RWPE2 (cell line): ENCODE measurements at places on chromosomes 2 and 18.

GRCh38 chr18:44539926-44540325, 140.8 kb upstream of the SETBP1 start:
- DNase-seq, result no peak

- DNase-seq, result no peak
These were observed 106.1 kb downstream of the DSEL start for GRCh38 chr18:67410075-67411070.

GRCh38 chr2:6109831-6110230, 417.6 kb downstream of the SOX11 start:
- no peak for DNase-seq

DNA sequence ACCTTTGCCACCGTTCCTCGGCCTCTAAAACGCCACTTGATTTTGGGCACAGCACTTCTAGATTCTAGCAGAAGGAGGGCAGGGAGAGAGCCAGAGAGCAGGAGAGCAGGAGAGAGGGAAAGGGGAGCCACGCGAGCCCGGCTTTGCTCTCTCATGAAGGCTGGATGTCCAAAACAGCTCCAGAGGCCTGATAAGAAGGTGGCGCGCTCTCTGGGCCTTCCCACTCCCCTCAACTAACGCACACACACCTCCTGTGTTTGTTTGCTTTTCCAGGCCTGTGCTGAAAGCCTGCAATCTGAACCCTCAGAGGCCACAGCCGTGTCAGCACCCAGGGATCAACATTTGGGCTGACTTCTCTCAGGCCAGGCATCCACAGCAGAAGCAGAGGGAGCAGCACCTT, 184.8 kb upstream of the SOX11 start:
- DNase-seq, result no peak

GRCh38 chr2:112793449-112793978, 9.2 kb upstream of the IL1A start:
- no peak for DNase-seq

DNA sequence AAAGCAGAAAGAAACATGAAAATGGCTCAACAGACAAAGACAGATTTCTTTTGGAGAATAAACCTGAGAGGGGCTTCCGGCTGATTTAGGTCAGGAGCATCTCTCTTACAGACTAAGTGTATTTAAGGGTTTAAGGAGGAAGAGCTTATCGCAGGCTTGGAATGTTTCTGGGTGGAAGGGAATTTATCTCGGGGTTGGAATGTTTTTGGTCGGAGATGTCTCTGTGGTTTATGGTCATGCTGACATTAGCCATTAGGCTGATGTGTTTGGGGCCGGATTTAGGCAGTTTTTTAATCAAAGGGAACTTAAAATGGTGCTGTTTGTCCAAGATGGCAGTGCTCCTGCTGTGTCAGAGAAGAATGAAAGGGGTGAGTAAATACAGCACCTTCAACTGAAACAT, 14.4 kb upstream of the PSMA8 start:
- no peak for DNase-seq

GRCh38 chr2:191968120-191968519, 121.2 kb upstream of the CAVIN2 start:
- DNase-seq, result no peak

DNA sequence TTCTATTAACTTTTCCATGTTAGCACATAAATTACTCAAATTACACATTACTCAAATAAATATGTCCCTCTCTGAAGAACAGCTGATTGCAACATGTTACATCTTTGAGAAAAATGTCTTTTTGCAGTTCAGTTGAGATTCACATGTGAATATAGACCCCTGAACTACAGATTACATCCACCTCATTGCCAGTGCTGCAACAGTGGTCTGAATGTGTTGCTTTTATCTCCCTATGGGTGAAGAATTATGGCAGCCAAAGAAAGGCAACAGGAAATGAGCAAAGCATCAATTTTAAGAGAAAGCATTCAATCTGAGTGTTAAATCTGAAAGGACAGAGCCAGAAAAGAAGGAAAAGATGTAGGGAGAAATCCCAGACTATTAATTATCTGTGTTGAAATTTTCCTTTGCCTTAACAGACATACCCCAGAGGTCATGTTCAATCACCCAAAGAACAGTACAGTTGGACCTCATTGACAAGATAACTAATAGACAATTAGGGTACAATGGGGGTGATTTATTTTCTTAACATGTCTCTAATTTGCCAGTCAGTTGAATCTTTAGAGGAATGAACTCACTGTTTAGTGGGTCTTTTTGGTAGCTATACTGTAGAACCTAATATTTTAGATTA, 620.2 kb downstream of the CPS1 start:
- DNase-seq, result no peak

DNA sequence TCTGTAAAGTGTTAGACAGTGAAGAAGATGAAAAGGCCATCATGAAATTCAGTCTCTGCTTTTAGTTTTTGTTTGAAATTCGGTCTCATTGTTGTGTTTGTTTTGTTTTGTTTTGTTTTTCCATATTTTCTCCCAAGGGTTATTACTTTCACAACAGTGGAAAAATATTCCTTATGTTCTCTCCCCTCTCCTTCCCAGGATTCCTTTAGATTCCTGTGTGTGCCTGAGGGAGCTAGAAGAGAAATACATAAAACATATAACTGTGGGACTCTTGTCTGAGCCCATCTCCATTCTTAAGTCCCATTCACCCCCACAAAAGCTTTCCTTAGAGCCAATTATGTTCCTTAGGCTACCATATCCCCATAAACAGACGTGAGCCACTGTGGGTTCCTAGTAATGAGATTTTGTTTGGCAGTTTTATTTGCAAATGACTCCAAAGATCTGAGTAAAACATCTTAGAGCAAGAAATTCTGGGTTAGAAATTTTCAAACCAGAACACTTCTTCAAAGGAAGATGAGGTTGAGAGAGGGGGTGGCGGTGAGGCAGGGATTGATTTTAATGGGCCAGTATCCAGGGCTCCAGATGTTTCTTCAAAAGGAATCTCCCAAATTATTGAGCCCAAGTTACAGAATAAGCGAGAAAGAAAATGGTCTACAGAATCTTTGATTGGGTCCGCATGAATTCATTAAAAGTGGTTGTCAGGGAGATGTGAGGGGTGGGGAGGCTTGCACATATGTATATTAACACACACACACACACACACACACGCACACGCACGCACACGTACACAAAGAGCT, 157.8 kb upstream of the TNP1 start:
- no peak for DNase-seq

DNA sequence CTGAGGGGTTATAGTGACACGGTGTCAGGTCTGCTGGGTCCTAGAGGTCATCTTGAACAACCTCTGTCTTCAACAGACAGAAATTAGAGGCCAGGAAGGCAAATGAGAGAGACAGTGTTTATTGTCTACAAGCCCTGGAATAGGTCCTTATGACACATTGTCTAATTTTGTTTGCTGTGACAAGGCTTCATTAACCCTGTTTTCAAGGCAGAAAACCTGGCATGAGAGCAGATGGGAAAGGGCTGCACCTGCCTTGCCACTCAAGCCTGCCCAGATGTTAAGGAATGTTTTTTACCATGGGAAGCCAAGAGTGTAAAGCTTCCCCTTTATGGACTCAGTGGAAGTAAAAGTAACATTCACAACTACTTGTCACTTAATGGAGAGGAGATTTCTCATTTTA, 275.3 kb downstream of the KCNS3 start:
- DNase-seq, result no peak

- no peak for DNase-seq
These were observed 175.8 kb downstream of the SRBD1 start for GRCh38 chr2:45435316-45435715.

- no peak for DNase-seq
These were observed 141.2 kb downstream of the CABLES1 start for GRCh38 chr18:23276451-23276850.

DNA sequence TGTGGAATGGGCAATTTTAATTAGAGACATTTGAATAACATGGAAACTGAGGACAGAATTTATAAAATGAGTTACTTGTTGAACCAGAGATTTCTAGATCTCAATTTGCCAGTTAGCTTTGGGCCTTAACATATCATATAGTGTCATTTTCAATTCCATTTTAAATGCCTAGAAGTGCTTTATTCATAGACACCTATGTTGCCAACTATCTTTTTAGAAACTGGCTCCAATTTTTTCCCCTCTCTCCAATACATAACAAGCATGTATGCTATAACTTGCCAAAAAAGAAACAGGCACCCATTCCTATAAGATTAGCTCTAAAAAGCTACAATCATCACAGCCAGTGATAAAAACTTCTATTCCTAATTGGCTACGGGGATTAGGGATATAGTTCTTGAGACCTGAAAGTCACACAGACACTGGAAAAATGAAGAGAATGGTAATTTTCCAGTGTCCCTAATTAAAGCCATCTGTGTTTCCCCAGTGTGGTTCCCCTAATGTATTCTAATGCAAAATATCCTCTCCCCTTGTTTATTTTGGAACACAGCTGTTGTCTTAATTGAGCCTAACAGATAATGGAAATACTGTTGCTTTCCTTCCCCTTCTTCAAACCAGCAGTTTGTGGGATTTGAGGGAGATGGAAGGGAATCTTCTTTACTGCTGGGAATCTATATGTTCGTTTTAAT, 205.5 kb upstream of the FSHR start:
- DNase-seq, result no peak

DNA sequence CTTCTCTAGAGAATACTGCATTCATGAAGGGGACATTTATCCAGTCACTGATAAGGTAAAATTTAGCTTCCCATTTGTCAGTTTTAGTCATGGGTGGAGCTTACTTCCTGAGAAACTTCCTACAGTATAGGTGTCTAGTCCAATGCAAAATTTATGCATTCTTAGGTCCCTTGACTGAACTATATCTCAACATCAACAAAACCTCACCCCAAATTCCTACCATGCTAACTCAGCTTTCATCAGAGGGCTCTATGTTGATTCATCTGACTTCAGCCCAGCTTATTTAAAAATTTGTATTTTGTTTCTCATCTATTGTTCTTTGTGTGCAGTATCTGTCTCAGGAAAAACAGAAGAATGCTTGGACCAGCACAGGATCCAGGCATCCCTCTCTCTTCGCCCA, 296.4 kb upstream of the ACVR2A start:
- no peak for DNase-seq

DNA sequence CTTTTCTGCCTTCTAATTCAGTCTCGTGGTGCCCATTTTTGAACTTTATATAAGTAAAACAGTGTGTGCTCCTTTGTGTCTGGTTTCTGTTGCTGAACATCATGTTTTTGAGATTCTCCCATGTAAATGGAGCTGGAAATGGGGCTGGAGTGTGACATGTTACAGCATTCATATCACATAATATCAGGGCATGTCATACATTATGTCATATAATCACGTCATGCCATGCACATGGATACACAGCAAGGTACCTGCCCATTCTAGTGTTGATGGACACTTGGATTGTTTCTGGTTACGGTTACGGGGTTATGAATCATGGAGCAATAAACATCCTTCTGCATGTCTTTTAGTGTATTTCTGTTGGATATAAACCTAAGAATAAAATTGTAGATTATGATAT, 117.1 kb upstream of the MYT1L start:
- no peak for DNase-seq

DNA sequence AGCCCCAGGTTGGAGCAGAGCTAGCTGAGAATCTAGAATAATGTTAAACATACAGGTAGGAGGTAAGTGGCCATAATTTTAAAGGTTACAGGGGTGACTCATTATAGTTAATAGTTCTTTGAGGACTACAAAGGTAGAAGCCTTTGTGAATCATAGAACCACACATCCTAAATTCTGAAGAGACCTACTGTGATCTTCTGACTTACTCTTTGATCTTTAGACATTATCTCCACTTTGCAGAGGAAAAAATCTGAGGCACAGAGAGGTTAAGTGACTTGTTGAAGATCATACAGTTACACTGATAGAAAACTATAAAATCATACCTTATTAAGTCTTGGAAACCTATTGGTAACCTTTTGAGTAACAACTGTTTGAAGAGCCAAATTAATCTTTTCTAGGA, 1051.3 kb upstream of the NRXN1 start:
- no peak for DNase-seq
